ENCODE measurements at places on chromosomes 5 and 9.

DNA sequence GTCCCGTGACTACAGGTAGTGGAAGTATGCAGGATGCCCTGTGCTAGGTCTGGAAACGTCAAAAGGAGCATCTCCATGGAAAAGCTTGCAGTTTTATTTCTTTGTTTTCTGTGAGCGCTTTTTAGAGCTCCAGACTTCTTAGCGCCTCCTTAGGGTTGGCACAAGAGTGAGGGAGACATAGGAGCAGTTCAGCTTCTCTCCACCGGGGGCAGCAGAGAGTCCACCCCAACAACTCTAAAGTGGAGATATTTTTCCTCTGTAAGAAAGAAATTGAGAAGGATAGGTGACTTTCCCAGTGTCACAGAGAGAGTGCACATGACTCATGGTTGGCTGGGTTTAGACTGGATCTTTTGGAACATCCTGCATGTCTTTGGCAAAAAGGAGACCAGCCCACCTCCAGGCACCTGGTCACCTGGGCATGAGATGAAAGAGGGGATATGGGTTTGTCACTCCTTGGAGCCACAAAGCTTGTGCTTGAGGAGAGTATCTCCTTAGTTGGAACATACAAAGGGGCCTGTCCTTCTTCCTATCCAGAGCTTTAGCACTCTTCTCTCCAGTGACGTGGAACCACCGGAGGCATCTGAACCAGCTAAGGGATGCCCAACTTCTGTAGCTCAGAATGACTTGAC, 637.7 kb downstream of the SEMA5A start:
- no peak for DNase-seq

DNA sequence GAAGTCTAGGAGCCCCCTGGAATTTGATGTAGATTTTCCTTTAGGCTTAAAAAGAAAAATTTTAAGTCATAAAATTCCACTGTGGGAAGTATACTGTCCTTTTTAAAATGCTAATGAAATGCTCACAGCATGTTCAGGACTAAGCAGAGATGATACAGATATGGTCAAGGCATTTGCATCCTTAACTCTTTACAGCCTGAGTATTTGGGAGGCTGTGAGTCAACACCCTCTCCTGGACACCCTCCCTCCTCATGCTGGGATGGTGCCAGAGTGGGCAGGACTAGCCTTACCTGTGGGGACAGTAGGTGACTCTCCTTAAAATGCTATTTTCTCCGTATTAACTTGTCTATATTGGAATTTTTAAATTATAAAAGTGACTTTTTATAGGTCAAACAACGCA, 197.4 kb upstream of the ELL2 start:
- DNase-seq: no peak

DNA sequence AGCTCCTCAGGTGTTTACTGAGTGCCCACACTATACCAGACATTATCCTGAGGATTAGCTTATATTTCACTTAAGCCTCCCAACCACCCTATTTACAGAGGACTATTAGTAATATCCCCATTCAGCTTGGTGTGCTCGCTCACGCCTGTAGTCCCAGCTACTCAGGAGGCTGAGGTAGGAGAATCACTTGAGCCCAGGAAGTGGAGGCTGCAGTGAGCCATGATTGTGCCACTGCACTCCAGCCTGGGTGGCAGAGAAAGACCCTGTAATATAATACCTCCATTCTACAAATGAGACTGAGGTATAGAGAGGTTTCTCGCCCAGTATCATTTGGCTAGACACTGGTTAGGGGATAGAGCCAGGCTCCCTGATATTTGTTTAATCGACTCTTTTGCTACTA, 18.0 kb upstream of the MATR3 start:
- DNase-seq: no peak

DNA sequence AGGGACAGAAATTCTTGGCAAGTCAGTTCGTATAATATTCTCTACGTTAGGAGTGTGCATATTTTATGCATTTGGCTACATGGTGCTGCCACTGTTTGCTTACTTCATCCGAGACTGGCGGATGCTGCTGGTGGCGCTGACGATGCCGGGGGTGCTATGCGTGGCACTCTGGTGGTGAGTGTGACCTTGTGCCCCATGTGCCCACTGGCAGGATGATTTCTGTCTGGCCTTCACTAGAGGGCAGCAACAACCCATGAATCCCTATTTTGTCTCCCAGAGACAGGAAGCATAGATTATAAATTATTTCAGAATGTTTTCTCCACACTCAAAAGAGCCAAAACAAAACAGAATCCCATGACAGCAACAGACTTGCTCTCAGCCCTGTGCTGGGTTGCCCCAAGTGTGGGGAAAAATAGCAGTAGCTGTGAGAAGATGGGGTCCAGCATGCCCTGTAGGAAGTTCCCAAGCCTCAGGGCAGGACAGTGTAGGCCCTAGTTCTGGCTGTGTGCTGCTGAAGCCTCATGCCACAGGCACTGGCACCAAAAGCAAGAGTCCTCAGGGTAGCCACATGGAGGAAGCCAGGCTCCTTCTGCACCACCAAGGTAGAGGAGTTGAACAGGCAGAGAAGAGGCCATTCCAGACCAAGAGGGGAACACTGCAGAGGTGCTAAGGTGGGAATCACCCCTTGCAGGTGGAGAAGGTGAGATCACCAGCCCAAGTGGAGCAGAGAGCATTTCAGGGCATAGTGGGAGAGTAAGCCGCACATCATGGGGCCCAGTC, 16.0 kb downstream of the SLC22A5 start:
- DNase-seq: no peak

DNA sequence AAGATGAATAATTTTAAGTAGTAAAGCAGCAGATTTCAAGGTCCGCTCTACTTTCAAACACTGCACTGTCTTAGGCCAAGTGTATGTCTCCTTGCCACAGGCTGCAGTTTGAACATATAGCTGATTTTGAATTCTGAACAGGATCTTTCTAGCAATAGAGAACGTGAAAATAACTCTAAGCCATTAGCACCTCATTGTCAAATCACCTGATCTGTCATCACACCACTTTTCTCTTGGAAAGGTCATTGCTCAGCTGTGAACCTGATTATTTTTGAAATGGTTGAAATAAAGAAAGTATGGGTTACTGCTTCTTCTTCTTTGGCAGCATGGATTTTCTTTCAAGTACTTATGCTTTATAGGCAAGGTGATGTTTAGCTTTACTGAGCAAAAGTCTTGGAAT, 357.0 kb upstream of the RORB start:
- no peak for DNase-seq

DNA sequence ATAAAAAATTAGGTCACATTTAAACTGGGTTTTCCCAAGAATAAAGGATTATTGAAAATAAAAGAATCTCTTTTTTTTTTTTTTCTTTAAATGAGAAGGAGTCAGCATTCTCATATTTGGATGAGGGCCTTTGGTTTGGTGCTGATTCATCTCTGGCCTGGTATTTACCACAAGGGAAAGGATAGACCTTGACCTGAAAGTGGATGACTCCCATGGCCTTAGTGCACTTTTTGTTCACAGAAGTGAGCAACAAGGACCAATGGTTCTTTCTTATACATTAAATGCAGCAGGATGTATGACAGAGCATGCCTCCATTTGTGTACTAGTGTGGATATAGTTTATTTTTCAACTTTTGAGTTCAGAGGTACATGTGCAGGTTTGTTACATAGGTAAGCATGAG, 6.9 kb downstream of the YTHDC2 start:
- DNase-seq: no peak

GRCh38 chr5:127650649-127651048, 1.8 kb downstream of the CTXN3 start:
- no peak for DNase-seq

DNA sequence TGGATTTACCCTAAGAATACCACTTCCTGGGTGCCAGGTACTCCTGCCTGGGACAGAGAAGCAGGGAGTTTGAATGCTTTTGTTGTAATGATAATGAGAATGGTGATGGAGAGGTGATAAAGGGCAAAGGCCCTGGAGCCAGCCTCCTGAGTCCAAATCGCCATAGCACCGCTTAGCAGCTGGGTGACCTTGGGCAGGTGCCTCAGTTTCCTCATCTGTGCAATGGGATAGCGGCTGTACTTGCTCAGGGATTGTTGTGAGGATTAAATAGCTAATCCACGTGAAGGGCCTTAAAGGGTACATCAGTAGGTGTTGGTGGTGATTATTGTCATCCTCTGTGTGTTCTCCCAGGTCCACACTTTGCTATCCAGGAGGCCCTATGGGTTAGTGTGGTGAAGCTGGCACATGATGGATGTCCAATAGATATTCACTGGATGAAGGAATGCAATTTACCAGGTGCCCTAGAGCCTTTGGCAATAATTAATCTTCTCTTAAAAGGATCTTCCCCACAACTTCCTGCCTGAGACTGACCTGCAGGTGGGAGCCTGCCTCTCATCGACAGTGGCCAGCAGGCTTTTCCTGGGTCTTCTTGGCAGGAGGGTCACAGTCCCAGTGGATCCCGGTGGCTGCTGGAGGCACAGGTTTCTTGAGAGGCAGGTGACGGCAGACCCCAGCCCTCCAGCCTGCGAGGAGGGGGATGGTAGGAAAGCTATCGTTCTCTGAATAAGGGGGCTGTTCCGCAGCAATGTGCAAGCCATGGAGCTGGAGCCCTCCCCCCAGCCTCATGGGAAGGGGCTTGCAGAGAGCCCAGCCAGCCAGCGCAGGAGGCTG, 160.2 kb downstream of the MACROH2A1 start:
- no peak for DNase-seq

GRCh38 chr5:142810081-142810480, 39.9 kb downstream of the ARHGAP26 start:
- no peak for DNase-seq

- DNase-seq: no peak
These were observed 42.9 kb downstream of the SPRY4 start for GRCh38 chr5:142281966-142282365.

- DNase-seq: no peak
These were observed 60.1 kb downstream of the SEMA4D start for GRCh38 chr9:89437772-89438171.

DNA sequence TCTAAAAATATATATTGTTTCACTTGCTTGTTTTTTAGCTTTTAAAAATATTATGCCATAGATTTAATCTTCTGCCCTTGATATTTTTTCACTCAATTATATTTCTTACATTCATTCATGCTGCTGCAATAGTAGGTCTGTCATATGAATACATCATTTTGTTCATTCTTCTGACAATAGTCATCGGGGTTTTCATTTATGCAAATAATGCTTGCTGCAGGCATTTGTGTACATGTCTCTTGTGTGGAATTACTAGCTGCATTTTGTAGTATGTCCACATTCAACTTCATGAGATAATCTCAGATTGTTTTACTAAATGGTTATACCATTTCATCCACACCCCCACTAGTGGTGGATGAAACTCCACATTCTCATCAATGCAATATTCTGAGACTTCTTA, 5.3 kb upstream of the PLPP1 start:
- no peak for DNase-seq

DNA sequence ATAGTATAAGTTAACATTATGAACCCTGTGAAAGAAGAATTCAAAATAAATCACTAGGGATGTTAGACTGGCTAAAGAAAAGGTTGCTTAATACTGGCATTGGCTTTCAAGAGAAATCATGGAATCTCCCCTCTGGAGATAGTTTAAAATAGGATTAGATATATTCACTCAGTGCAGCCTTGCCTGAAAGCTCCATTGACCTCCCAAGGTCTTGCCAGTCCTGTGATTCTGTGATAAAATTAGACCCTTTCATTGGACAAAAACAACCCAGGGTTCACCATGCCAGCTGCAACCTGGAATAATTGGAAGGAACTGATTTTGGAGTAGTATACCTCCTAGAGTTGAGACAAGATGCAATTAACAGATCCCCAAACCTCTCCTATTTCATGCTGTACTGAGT, 588.1 kb upstream of the MEF2C start:
- DNase-seq: no peak

GRCh38 chr5:154408811-154409210, 37.0 kb upstream of the SAP30L start:
- no peak for DNase-seq

GRCh38 chr9:120344230-120344629, 235.7 kb downstream of the CDK5RAP2 start:
- DNase-seq: no peak

DNA sequence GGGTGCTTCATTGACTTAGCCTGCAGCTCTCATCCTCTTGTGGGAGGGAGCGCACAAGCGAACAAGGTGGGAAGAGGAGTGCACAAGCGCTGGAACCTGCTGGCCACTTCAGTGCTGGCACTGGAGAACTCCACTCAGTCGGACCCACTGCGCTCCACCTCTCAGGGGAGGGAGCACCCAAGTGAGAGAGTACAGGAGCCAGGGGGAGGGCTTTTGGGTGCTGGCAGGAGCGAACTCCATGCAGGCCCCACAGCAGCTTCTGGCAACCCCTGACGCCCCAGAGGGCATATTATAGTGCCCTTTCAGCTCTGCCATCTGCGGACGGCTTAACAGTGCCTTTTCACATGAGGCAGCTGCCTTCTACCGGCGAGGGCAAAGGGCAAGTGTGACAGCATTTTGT, 774.2 kb upstream of the COX7C start:
- DNase-seq: no peak

DNA sequence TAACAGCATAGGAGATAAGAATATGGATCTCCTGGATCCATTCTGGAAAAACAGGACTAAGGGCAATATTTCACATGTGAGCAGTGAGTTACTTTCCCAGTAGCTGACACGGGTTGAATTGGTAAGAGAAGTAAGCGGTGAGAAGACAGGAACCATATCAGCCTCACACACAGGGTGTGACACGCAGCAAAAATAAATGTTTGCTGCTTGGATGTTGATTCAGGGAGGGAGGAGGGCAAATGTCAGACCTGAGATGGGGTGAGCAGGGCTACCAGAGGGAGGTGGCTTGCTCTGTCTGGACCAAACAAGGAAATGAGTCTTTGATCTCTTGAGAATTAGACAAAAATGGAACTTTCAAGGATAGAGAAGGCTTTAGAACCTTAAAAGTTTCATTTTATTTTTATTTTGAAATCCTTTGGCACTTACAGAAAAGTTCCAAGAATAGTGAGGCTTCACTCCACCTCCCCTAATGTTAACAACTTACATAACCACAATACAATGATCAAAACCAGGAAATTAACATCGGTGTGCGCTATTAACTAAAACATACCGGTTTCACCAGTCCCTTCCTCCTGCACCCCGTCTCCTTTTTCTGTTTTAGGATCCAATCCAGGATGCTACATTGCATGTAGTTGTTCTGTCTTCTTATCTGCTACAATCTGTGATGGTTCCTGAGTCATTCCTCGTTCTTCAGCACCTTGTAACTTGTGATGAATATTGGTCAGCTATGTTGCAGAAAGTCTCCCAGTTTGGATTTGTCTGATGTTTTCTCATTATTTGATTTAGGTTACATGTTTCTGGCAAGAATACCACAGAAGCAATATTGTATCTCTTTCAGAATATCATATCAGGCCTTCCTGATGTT, 20.5 kb upstream of the ARHGEF28 start:
- DNase-seq: no peak

GRCh38 chr5:158177146-158177545, 318.2 kb upstream of the CLINT1 start:
- no peak for DNase-seq

DNA sequence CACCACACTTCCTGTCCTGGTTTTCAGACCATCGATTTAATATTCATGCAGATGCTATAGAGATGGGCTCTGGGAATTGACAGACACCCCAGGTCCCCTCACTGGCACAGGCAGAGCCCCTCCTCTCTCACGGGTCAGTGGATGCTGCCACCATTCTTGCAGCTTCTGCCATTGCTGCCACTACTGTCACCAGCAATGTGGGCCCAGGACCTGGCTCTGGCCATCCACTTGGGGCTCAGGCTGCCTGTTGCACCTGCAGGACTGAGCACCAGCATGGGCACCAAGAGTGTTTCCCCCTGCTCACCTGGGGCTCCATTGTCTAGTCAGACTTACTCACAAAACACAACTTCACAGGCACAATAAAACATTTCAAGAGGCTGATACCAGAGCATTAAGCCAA, 479.0 kb upstream of the ZNF608 start:
- DNase-seq: no peak

- no peak for DNase-seq
These were observed at the start of gene CCDC180 for GRCh38 chr9:97307500-97308163. Gene CCDC180 (plus strand): TSS chr9:97307659. CDS start chr9:97308064, 405 bp downstream.
